ENCODE measurements at places on chromosomes 5 and 9.

DNA sequence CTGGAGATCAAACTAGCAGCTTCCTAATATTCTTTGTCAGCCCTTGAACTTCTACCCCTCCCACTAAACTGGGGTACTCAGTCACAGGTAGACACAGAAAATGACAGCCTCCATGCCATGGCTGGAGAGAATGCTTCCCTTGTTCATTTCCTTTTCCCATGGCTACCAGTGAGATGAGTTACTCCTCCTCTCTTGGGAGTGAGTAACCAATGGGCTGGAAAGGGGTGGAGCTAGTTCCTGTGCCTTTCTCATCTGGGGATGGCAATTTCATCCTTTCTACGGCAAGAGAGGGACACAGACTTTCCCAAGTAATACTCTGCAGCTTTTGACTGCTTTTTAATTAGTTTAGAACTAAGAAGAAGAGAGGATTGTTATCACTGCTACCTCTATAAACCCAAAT is 1045.6 kb upstream of the WWC1 start:
- DNase-seq, result no peak

DNA sequence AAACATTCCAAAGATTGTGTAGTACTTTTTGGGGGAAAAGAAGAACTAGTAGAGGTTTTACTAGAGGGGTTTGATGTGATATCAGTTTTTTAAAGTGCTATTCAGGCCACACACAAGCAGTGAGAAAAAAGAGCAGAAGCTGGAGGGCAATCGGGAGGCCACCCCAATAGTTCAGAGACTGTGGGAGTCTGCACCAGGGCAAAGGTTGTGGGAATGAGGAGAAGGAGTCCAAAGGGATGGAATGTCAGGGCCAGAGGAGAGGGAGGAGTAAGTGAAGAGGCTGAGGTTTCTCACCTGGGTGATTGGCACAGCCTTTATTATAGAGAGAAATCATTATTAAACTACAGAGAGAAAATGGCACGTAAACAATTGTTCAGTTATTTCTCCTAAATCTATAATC is 134.9 kb upstream of the RAD23B start:
- no peak for DNase-seq

DNA sequence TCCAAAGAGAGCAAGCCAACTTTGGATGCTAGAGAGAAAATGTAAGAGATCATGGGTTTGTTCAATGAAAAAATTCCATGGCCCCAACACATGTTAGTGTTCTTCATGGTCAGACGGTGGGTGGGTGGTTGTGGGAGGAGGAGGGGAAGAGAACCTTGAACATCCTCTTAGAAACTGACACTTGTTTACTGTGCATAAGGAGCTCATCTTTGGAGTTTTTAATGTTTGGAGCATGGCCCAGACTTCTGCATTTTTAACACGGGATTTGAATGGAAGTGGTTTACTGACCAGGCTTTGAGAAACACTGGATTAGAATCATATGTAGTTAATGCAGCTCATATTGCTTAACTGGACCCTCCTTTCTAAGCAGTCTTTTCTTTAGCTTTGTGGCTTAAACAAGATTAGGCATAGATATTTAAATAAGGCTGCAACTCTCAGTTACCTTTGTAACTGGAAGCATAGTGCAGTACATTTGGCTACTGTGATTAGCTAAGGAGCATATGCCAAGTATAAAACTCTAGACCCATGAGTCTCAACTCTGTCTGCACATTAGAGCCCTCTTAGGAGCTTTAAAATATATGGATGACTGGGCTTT is 60.1 kb downstream of the FOCAD start:
- DNase-seq, result no peak

GRCh38 chr5:153905219-153905618 is 133.5 kb downstream of the FAM114A2 start:
- DNase-seq, result no peak

- no peak for DNase-seq
These were observed 168.7 kb downstream of the KDM4C start for GRCh38 chr9:6926436-6926835.

DNA sequence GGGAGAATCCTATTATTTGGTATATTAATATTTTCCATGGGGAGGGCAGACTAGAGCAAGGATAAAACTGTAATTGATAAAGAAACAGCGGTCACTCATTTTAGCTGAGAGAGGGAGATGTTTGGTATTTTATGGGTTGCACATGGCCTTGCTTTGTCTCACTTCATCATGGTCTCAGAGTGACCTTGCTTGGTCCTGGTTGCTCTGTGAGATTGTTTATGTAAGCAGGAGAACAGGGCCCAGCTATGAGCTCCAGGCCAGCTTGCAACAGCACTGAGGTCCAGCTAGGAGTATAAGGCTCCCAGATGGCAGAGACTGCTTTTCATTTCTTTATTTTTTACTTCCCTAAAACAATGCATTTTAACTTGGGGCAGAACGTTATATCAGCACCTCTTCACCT is 50.7 kb downstream of the ZNF622 start:
- DNase-seq, result no peak

DNA sequence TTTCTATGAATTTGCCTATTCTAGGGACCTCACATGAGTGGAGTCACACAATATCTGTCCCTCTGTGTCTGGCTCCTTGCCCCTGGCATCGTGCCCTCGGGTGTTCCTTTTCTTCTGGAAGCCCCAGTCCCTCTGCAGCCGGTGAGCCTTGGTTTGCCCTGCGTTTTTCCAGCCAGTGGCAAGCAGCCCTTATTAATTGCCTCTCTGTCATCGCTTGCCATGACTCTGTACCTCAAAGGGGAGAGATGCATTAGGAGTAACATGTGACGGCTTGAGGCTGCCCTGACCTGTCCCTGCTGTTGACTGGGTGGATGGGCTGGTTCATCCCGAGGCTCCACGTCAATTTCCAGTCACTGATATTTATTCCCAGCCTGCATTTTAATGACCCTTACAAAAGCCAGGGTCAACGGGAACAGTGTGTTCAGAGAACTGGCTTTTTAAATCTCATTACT is 87.3 kb downstream of the CFAP90 start:
- no peak for DNase-seq

DNA sequence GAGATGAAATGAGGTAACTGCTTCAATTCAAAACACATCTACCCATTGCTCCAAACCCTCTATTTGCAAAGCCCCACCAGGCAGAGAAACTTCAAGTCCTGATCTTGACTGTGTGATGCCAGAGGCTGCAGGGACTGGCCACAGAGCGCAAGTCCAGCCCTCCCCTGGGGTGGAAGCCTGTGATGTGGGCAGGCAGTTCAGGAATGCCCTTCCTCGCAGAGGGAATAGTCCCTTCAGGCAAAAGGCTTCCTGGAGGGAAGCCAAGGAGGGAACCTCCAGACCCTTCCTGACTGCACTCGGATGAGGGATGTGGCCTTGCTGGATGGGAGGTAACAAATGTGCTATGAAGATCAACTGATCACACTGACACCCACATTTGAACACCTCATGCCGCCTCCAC is 131.2 kb downstream of the SLIT3 start:
- DNase-seq, result no peak

- peak; percentile 15 for DNase-seq
These were observed 74.0 kb downstream of the MACROH2A1 start for GRCh38 chr5:135324897-135325650.

DNA sequence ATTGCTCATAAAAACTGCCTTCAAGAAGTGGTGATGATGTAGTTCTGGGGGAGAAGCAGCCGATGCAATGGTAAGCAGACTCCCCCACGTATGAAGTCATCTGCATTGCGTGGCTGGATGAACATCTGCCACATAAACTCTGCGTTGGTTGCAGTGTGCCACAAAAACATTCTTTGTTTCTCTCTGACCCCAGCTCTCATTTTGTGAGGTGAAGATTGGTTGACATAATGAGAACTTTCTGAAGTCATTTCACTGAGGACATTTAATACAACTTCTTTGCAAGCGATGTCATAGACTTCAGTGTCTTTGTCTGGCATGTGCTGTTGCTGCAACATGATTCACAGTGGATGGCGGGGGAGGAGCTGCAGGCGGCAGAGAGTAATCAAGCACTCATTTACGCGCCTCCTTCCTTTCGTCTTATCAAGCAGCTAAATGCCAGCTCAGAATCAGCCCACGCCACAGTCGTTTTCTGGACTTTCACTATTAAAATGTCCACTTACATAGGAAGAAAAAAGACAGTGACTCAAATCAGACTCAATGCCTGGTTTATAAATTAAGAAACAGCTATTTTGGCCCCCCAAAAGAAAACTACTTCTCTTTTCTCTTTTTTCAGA is 91.5 kb upstream of the NFIL3 start:
- no peak for DNase-seq

DNA sequence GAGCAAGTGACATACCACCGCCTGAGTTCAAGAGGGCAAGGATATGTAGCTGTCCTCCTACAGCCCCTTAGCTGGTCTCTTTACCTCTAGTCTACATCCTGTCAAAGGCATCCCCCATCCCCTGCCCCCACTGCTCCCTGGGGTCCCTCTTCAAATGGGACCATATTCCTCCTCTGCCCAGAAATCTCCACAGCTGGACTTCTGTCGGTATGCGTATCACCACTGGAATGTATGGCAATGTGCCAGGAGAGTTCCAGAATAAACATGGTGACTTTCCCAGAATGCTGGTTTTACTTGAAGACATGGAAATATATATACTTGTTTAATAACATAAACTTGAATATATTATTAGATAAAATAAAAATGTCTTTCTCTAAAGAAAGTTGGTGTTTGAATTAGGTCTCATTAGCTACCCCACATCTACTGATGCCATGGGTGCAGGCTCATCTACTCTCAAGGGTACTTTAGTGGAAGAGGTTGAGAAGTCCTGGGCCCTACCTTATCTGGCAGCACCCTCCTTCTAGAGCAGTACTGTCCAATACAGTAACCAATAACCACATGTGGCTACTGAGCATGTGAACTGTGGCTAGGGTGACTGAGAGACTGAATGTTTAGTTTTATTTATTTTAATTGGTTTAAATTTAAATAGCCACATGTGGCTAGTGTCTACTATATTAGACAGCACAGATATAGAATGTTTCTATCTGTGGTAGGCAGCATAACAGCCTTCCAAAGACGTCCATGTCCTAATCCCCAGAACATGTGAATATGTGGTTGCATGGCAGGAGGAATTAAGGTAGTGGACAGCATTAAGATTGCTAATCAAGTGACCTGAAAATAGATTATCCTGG is 181.7 kb upstream of the SLC30A5 start:
- DNase-seq, result no peak

DNA sequence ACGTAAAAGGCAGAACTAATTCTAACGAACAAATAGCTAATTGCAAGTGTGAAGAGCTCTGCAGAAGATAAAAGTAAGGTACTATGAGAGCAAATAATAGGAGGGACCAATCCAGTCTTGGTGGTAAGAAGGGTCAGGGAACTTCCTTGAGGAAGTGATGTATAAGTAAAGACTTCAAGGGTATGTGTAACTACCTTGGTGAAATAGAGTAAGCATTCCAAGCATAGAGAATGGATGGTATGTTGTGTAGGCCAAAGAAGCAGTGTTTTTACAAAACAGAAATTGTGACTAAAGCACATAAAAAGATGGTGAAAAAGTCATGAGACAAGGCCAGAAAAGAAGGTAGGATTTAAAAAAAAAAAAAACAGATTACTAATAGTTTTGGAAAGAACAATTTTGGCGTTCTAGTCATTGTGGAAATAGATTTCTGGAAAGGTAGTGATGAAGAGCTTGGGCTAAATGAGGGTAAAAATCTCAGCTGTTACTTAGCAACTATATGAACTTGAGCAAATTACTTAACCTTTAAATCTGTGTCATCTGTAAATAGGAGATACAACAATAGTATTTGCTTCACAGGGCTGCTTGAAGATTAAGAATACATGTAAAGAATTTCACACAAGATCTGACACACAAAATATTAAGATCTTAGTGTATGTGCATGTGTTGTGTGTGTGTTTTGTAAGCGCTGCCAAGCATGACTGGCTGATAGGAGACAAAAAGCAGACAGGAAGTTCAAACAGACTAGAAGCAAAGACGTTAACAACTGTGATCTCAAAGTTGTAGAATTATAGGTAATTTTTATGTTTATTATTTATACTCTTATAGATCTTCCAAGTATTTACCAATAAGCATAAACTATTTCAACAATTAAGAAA is 73.5 kb downstream of the NR6A1 start:
- DNase-seq, result no peak

- no peak for DNase-seq
These were observed at the start of gene DBN1 for GRCh38 chr5:177473443-177474001. DBN1 (minus strand) TSS chr5:177473634; CDS start chr5:177473521, 113 bp downstream.

DNA sequence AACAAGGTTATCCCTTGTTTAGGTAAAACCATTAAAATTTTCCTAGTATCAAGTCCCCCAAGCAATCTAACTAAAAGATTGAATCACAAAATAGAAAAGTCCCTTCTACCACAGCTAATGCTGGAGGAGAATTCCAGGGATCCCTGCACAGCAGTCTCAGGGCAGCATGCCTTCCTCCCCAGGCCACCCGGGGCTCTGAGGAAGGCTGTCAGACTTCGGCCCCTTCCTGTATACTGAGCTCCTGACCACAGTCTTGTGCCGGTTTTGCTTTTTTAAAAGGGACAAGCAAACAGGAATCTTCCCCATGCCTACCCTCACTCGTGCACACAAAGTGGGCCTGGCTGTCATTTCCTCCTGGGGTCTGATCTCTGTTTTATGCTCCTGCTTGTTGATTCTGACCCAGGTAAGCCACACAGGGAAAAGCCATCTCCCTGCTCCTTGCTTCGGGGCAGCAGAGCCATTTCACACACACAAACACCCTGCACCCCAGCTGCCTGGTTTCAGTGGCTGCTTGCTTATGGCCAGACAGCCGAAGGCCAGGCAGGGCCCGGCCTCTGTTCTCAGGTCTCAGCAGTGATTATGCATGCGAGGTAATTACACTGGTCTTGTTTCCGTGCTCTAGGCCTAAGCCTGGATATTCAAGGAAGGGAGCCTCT is 211.9 kb downstream of the NXNL2 start:
- DNase-seq, result no peak

- DNase-seq, result no peak
These were observed 32.8 kb downstream of the NCS1 start for GRCh38 chr9:130204959-130205358.

GRCh38 chr9:123472862-123473614 is 117.0 kb downstream of the CRB2 start:
- DNase-seq, result no peak

DNA sequence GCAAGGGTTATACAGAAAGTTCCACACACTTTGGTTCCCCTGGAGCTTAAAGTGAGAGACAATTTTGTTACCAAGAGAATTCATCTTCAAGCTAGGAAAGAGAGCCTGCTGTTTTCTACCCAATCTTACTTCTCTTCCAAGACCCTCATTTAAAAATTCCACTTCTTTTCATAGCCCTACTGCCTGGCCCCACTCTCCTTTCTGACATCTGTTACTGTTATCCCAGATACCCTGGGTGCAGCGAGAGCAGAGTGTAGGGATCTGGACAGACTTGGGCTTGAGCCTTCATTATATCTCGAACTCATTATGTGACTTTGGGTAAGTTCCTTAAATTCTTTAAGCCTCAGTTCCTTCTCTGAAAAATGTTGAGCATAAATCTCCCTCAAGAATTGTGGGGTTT is 263.1 kb downstream of the ASTN2 start:
- DNase-seq, result no peak

GRCh38 chr5:113382731-113383130 is 52.1 kb downstream of the TSSK1B start:
- DNase-seq, result no peak

Measured in T follicular helper cell (primary cell).